Epithelial cell of proximal tubule (primary cell): ENCODE measurements at places on chromosomes 12 and 14.

DNA sequence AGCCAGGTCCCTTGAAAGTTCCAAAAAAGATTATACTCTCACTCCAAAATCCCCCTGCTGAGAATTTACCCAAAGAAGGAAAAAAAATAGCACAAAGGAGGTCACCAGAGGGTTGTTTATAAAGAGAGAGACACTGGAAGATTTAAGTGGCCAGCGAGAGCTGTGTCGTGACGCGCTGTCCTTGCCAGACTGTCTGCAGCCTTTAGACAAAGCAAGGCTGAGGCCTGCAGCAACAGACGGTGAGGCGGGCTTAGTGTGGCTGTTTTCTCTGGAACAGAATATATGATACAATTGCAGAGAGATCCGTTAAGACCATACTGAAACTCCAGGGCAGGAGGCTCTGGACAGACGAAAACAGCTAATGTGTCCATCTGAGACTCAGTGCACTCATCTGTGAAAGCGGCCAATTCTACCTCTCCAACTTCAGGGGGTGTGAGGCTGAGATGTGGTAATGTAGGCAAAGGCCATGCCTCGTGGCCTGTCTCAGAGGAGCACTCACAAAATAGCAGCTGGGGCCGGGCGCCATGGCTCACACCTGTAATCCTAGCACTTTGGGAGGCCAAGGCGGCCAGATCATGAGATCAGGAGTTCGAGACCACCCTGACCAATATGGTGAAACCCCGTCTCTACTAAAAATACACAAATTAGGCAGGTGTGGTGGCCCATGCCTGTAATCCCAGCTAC lies 36.2 kb downstream of the ANAPC7 start:
- no peak for DNase-seq

- DNase-seq, result no peak
These were observed 54.3 kb downstream of the CCDC85C start for GRCh38 chr14:99549684-99550083.

- DNase-seq, result no peak
These were observed 484.1 kb downstream of the GLT1D1 start for GRCh38 chr12:129337413-129337812.

DNA sequence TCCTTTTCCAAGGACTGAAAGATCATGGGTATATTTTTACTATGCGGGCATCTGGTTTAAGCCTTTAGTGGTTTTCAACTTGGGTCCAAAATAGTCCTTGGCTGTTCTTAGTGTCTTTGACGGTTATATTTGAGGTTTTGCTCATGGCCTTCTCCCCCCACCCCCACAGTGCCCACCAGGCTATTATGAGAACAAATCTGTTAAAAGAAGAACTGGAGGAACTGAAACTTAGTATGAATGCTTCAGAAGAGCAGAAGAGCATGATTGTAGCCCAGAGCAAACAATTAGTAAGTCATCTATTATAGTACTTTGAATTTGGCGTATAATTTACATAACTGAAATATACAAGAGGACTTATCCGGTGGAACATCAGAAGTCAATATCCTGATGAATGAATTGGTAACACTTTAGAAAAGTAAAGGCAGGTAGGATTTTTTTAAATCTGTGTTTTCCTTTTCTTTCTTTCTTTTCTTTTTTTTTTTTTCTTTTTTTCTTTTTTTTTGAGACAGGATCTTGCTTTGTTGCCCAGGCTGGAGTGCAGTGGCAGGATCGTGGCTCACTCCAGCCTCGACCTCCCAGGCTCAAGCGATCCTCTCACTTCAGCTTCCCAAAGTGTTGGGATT lies 71.8 kb upstream of the BCAT1 start:
- DNase-seq, result no peak

- no peak for DNase-seq
These were observed 120.4 kb downstream of the ETV6 start for GRCh38 chr12:11769723-11770514.

DNA sequence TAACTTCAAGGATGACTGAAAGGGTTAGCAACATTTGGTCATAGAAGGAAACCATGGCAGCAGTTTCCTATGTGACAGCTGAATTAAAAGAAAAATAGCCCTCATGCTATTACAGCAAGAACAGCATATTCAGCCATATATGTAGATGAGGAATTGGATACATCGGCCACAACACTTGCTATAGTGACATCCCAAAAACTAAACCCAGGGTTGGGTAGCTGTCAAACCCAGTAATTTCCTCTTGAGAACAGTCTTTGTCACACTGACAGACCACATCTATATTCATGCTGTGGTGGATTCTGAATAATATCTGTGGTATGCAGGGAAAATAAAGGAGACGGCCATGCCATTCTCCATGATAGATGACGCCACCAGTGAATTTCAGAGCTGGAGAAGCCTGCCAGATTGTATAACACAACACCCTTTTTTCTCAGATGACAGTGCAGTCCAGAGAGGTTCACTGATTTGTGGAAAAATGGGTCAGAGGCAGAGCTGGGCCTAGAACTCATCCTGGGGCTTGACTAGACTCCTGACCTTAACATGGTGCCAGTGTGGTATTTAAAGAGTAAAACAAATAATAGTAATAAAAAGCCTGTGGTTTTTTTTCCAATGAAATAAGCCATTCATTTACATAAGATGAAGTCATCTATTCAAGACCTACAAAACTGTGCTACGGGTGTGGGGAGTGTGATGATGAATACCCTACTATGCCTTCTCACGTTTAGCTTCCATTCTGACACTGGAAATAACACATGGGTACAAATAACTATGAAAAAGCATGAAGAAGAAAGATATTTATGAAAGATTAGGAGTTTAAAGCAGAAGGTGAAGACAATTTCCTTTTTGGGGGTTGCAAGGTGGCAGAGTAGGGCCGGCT lies 32.3 kb downstream of the EFCAB11 start:
- DNase-seq, result no peak

DNA sequence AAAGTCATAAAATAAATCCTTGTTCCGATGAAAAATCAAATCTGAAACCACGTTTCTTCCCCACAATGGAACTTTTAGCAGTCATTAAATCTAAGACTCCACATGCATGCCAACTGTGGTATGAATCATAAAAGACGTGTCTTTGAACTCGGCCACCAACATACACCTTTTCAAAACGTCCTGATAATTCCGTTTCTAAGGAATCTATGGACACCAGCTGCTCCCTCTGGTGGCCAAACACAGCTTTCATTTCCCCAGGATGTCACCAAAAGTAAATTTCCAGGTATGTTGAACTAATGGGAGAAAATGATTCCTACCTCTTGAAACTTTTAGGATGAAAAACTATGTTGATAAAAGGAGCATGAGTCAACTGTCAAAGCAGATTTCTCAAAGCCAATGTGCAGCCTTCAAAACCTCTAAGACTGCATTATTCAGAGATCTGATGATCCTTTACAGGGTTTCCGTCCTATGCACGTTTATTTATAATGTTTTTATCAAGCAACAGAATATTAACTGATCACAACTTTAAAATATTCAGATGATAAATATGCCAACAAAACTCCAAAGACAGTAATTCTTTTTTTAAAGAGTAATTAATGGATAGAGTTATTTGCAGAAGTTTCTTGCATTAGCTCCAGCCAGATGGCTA lies 96.2 kb downstream of the CIT start:
- no peak for DNase-seq

DNA sequence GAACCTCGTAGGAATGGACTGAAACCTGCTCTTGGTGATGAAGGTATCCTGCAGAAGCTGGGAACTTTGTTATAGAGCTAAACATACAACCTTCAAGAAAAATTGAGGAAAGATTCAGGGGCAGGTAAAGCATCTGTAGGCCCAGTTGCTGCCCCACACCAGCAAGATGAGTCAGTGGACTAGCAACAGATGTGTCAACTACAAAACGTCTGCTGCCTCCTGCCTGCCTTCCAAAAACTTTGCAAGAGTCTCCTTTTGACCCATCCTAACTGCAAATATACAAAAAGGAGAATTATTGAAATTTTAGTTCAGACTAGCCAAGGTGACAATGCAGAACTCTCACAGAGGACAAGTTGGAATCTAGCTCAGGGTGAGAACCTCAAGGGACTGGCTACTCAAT lies 60.9 kb upstream of the TMTC1 start:
- DNase-seq, result no peak
